ENCODE measurements at places on chromosomes 6 and 20.

DNA sequence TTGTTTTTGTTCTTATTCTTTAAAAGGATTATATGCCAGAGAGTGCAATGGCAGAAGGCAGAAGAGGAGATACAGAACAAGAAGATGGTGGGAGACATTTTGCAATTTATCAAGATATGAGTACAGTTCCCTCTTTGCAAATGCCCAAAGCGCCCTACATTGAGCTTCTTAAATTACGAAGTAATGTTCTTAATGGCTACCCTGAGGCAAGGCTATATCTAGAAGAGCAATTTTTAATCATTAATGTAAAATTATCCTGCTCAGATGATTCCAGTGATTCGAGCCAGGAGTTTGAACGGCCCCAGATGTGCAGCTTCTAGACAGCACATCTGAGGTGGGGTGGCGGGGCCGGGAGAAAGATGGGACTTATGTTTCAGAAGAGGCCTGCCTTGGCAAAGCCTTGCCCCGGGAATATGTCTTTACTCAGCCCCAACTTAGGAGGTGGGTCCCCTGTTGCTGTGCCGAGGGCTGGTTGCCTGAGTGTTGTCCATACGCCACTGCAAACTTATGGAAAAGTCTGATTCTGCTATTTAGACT is 84.9 kb upstream of the MLN start:
- peak; percentile 63 for DNase-seq

DNA sequence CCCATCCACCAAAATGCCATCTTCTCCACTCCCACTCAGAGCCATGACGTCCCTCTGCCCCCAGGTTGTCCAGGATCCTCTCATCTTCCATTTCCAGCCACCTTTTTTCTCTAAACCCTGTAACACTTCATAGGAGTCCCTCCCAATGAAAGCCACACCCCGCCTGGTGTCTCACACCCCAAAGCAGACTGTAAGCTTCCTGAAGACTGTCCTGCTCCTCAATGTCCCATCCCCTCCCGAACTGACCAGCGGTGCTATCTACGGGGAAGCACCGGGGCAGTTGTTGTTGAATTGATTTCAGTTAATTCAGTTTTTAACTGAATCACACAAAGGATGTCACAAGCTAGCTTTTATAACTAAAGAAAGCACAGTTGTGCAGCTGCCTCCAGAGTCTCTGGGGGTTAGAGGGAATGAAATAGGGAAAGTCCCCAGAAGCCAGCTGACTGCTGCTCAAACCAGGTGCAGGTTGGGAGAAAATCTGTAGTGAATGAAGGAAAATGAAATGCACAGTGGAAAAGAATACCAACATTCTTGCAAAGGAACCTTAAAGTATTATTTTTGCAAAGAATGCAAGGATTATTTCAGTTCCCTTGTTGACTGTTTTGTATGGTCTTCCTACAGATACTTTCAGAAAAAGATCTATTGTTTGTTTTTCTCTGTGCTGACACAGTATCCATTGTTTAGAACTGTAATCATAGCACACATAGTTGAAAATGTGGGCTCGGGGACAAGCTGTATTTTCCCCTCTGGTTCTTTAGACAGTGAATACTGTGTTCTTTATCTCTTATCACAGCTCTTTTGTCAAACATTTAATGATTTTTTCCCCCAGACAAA is 222.6 kb upstream of the QKI start:
- DNase-seq = no peak

- no peak for DNase-seq
Measured at GRCh38 chr6:1580585-1580984, 29.1 kb upstream of the FOXC1 start.

DNA sequence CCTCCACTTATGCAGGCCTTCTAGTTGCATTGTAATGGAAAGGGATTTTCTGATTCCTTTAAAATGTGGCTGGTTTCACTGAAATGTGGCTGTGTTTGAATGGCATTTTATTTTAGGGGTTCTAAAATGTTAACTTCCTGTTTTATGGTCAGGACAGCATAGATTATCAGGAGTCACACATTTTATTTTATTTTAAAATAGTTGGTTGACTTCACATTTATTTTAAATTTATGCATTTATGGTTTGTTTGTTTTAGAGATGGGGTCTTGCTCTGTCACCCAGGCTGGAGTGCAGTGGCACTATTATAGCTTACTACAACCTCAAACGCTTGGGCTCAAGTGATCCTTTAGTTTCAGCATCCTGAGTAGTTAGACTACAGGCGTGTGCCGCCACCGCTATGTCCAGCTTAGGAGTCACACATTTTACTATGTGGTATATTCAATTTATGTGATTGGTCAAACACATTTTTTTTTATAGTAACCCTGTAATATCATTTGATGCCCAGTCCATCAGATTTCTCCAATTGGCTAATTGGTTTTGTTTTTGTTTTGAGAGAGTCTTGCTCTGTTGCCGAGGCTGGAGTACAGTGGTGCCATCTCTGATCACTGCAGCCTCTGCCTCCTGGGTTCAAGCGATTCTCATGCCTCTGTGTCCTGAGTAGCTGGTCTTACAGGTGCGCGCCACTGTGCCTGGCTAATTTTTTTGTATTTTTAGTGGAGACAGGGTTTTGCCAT is 2.3 kb downstream of the DTD1 start:
- DNase-seq = no peak

DNA sequence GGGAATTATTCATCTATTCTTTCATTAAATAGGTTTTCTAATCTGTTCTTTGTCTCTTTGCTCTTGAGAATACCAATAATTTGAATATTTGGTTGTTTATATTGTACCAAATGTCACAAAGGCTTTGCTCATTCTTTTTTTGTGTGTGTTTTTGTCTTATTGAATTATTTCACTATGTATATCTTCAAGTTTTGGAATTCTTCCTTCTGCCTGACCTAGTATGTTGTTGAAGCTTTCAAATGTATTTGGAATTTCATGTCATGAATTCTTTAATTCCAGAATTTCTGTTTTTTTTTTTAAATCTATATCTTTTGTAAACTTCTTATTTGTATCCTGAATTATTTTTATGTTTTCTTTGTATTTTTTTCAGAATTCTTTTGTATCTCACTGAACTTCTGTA is 16.8 kb downstream of the HLA-B start:
- no peak for DNase-seq

DNA sequence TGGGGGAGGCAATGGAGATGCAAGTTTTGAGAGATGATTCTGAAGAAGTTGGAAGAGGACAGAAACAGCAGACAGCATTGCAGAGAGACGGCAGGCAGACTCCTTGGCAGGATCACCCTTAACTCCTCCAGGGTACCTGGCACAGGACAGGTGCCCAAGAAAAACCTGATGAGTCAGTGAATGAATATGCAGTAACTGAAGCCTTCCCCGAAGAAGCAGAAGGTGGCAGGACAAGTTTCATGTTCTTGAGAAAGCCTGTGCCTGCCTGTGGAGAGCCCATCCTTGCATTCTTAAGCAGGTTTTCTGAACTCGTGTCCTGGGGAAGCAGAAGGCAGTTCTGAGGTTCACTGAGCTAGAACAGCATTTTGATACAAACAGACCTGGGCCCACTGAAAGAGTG is 79.6 kb upstream of the SASH1 start:
- DNase-seq = no peak

DNA sequence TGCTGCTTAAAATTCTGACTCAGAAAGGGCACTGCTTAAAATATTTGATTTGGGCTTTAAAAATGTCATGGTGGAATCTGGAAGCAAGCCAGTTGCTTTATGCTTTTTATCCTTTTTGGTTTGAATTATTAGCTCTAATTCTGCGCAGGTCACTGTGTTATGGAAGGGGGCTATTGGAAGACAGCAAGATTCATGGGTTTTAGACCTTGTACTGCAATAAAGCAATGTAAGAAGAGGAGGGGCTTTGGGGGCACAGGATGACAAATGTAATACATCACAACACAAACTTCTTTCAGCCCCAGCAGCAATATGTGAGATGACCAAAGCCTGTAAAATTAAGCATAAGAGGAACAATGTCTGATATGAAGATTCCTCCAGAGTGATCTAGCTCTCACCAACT is 68.4 kb downstream of the TFAP2B start:
- no peak for DNase-seq

DNA sequence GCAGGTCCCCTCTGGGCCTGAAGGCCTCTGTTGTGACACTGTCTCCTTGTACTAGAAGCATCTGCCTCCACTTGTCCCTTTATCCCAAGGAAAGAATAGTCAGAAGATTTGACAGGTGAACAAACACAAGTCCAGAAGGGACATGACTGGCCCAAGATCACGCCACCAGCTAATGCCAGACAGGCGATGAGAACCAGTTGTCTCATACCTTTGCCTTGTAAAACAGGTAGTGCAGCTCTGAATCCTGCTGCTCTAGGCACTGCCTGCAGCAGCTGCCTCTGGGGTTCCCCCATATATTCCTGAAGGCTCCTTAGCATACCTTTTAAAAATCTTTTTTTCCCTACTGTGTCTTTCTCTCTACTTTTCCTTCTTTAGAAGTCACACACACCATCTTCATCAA is 25.0 kb downstream of the SCAND1 start:
- DNase-seq = no peak

DNA sequence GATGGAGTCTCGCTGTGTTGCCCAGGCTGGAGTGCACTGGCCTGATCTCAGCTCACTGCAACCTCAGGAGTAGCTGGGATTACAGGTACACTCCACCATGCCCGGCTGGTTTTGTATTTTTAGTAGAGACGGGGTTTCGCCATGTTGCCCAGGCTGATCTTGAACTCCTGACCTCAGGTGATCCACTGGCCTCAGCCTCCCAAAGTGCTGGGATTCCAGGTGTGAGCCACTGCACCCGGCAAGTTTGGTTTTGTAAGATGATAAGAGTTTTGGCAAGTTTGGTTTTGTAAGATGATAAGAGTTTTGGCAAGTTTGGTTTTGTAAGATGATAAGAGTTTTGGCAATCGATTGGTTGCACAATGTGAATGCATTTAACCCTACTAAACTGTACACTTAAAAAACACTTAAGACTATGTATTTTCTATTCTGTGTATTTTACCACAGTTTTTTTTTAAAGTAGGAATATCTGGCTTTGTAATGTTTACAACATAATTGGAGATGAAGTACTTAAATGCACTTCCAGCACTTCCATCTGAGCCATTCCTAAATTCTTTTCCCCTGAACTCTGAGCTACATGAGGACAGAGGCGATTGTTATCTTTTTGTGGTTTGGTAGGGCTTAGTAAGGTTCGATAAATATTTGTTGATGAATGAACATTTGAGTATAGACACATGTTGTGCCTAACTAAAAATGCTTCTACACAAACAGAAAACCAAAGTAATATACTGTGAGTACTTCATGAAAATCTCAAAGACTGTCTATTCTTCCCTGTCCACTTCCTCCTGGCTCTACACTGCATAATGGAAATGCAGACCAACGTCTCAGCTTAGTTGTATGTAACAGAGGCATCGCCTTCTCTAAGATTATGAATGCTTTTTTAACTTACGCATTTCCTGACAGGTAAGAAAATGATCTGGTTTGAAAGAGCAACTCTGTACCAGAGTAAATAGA is 18.8 kb downstream of the SAMHD1 start:
- DNase-seq = no peak

DNA sequence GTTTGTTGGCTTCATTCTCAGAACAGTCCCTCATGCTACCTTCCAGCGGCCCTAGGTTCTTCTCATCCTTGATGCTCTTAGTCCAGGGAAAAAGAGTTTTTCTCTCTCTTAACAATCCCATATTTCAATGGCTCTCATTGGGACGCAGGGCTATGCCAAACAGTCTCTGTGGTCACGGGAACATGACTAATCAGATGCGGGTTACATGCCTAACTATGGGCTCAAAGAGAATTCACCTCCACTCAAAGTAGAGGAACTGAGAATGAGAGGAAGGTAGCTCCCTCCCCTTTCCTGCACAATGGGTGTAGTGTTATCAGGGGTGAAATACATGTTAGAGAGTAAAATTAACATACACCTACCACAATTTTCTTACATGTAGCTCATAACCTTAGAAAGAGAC is 18.1 kb upstream of the ATRN start:
- no peak for DNase-seq
